A549 treated with RU486 at 1 μM for 4 hours (cell line): ENCODE measurements at places on chromosomes 7 and 10. TPM values are rescaled to one million over a fixed set of nuclear protein-coding genes. Genes with fewer than 3 reads are reported as not detected.

Gene STAG3
- total RNA-seq: 0.10 to 0.50 TPM (median 0.20 TPM) in 4 of 5 replicates, not detected in the other

Gene NKX1-2
- 0.03 to 0.05 TPM in 2 of 5 replicates, not detected in the others for total RNA-seq

Gene MMD2
- total RNA-seq: not detected in 5 replicates

Gene NAT16
- 0.06 to 0.15 TPM (median 0.14 TPM) in 5 replicates for total RNA-seq

Gene SMO
- total RNA-seq: 12.4 to 17.5 TPM (median 15.2 TPM) in 5 replicates

Gene CREB5
- total RNA-seq: 3.9 to 5.6 TPM (median 5.1 TPM) in 5 replicates

Gene DKK1
- total RNA-seq: 328 to 429 TPM (median 377 TPM) in 5 replicates

Gene CXCL12
- total RNA-seq: 0.15 to 0.17 TPM in 2 of 5 replicates, not detected in the others

Gene CNTNAP2
- total RNA-seq: 0.02 to 0.03 TPM (median 0.02 TPM) in 3 of 5 replicates, not detected in the others

Gene INSYN2A
- 1.5 to 2.1 TPM (median 1.5 TPM) in 5 replicates for total RNA-seq

Gene OR13A1
- total RNA-seq: not detected in 5 replicates

Gene WIPF3
- 0.53 to 0.78 TPM (median 0.58 TPM) in 5 replicates for total RNA-seq

Gene LRIT1
- not detected in 5 replicates for total RNA-seq

Gene AKR1C2
- total RNA-seq: 3,122 to 3,719 TPM (median 3,473 TPM) in 5 replicates

Gene ADAM12
- total RNA-seq: 4.3 to 5.4 TPM (median 4.9 TPM) in 5 replicates

Gene SORCS3
- not detected in 5 replicates for total RNA-seq

Gene SLC29A3
- total RNA-seq: 15.1 to 19.4 TPM (median 16.3 TPM) in 5 replicates

Gene GRM8
- total RNA-seq: 0.24 TPM in 1 of 5 replicates, not detected in the others

Gene KIF11
- total RNA-seq: 19.8 to 45.1 TPM (median 38.3 TPM) in 5 replicates

Gene MYL10
- not detected in 5 replicates for total RNA-seq

Gene TFPI2
- 253 to 321 TPM (median 285 TPM) in 5 replicates for total RNA-seq

Gene PLAC9
- total RNA-seq: 0.46 TPM in 1 of 5 replicates, not detected in the others

Gene AKR1D1
- total RNA-seq: not detected in 5 replicates

Gene HUS1
- 17.7 to 23.1 TPM (median 18.7 TPM) in 5 replicates for total RNA-seq

Gene MSS51
- 0.36 to 0.79 TPM (median 0.41 TPM) in 5 replicates for total RNA-seq

Gene SUN3
- 0.20 TPM in 1 of 5 replicates, not detected in the others for total RNA-seq

Gene NPTX2
- 0.06 to 0.09 TPM (median 0.07 TPM) in 5 replicates for total RNA-seq

Gene ZNF239
- 2.1 to 2.3 TPM (median 2.2 TPM) in 5 replicates for total RNA-seq

Gene PLEKHA1
- total RNA-seq: 11.7 to 24.1 TPM (median 22.5 TPM) in 5 replicates

Gene TMEM270
- total RNA-seq: 0.20 to 0.54 TPM in 2 of 5 replicates, not detected in the others

Gene PTPRZ1
- total RNA-seq: not detected in 5 replicates

Gene GOT1
- 31.4 to 44.0 TPM (median 36.2 TPM) in 5 replicates for total RNA-seq

Gene FAM237B
- total RNA-seq: not detected in 5 replicates

Gene IKZF1
- total RNA-seq: not detected in 5 replicates

Gene RFC2
- total RNA-seq: 56.7 to 73.3 TPM (median 58.6 TPM) in 5 replicates

Gene ZNF248
- 2.6 to 6.5 TPM (median 4.0 TPM) in 5 replicates for total RNA-seq

Gene DOCK4
- total RNA-seq: 2.5 to 6.0 TPM (median 5.4 TPM) in 5 replicates

Gene CCDC172
- total RNA-seq: not detected in 5 replicates

Gene PLOD3
- total RNA-seq: 60.2 to 81.0 TPM (median 74.2 TPM) in 5 replicates

Gene IL6
- total RNA-seq: 2.0 to 4.6 TPM (median 2.9 TPM) in 5 replicates

Gene GBX1
- 0.17 to 0.45 TPM in 2 of 5 replicates, not detected in the others for total RNA-seq

Gene PTF1A
- not detected in 5 replicates for total RNA-seq

Gene VTI1A
- total RNA-seq: 12.6 to 15.8 TPM (median 13.0 TPM) in 5 replicates

Gene ATG9B
- total RNA-seq: 0.62 to 1.1 TPM (median 0.87 TPM) in 5 replicates

Gene FLNC
- 3.6 to 7.6 TPM (median 5.3 TPM) in 5 replicates for total RNA-seq

Gene BMI1
- 24.1 to 41.2 TPM (median 39.0 TPM) in 5 replicates for total RNA-seq

Gene TIMM23B
- 13.9 to 23.3 TPM (median 18.1 TPM) in 5 replicates for total RNA-seq
